Lower lobe of right lung (tissue), 2 donors: ENCODE measurements at places on chromosomes 2 and 18. TPM values are rescaled to one million over a fixed set of nuclear protein-coding genes. Genes with fewer than 3 reads are reported as not detected.
A peak's percentile ranks its signal among the peaks of the same experiment; 100 is the strongest.

- H3K4me3 ChIP-seq = no peak overlapping the region
- H3K36me3 ChIP-seq = no peaks in the 10 kb centered on the region
- H3K4me1 ChIP-seq = no peaks in the 10 kb centered on the region
- DNase-seq = no peak
- H3K27ac ChIP-seq = no peak overlapping the region
Measured at GRCh38 chr2:200728630-200729029, 83.1 kb upstream of the BZW1 start.

- no peaks in the 10 kb centered on the region for H3K27me3 ChIP-seq
- DNase-seq = no peak
- no peak overlapping the region for H3K4me3 ChIP-seq
- H3K4me1 ChIP-seq = no peaks in the 10 kb centered on the region
- H3K36me3 ChIP-seq = no peaks in the 10 kb centered on the region
Measured at GRCh38 chr2:226707499-226707898, 92.1 kb downstream of the IRS1 start.

- no peak for DNase-seq
- no peak overlapping the region for H3K4me3 ChIP-seq
- no peaks in the 10 kb centered on the region for H3K36me3 ChIP-seq
Measured at GRCh38 chr2:189086710-189087109, 92.9 kb downstream of the COL5A2 start.

DNA sequence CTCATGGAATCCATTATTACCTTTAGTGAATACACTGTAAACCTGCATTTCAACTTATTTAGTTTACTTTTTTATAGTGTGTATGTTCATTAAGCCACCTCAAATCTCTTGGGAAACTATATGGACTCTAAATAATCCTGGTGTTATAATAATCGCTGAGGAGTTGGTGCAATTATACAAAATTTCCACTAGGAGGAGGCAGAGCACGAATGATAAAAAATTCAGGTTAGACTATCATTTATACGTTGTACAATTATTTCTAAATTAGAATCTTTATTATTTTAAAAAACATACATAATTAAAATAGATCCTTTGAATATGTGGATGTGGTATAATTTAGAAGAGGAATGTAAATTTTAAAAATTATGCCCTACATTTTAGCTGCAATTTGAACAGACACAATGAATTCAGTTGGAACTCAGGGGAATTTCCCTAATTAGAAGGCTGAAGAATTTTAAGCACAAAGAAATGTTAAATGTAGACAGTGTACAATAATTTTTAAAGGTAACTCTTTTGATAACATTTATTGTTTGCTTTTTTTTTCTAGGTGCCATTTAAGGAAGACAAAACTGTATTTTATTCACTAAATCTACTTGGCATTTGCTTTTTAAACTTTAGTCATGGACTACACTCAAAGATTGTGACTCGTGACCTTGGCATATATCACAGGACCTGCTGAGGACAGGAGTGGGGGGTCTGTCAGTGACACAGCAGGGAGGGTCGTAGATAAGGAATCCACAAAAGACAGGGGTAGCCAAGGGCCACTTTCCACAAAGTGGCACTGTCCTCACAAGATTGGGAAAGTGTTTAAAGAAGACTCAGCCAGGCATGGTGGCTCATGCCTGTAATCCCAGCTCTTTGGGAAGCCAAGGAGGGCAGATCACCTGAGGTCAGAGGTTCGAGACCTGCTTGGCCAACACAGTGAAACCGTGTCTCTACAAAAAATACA, 45.5 kb downstream of the RAB12 start:
- H3K4me1 ChIP-seq = no peaks in the 10 kb centered on the region
- no peaks in the 10 kb centered on the region for H3K27me3 ChIP-seq
- no peak overlapping the region for H3K27ac ChIP-seq
- DNase-seq = no peak
- H3K36me3 ChIP-seq = no peaks in the 10 kb centered on the region
- no peak overlapping the region for H3K4me3 ChIP-seq

GRCh38 chr2:217789003-217789735, 213.6 kb downstream of the TNS1 start:
- no peaks in the 10 kb centered on the region for H3K27me3 ChIP-seq
- peak; percentile 84 for DNase-seq
- H3K27ac ChIP-seq = peak overlapping the region; percentile 49
- peak overlapping the region; percentile 30 for H3K4me3 ChIP-seq
- peaks cover 29% of the 10 kb centered on the region for H3K4me1 ChIP-seq
- H3K36me3 ChIP-seq = peaks cover 12% of the 10 kb centered on the region

- H3K36me3 ChIP-seq = no peaks in the 10 kb centered on the region
- no peak overlapping the region for H3K4me3 ChIP-seq
- DNase-seq = no peak
- no peak overlapping the region for H3K27ac ChIP-seq
- no peaks in the 10 kb centered on the region for H3K27me3 ChIP-seq
Measured at GRCh38 chr2:110869472-110870446, 137.4 kb downstream of the ACOXL start.

DNA sequence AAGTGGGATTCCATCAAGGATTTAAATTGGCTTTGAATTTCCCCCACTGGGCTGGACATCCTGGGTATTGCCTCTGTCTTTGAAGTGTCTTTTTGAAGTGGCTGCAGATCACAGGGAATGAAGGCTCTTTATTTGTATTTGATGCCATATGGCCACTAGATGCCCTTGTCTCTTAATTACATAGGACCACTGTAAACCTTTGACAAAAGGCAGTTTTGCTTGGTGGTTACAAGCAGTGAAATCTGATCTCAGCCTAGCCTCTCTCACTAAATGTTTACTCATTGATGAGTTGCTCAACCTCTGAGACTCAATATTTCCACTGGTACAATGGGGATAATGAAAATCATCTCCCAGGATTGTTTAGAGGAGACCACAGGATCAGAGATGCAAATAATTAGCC, 102.2 kb downstream of the INSIG2 start:
- H3K4me3 ChIP-seq = no peak overlapping the region
- no peak overlapping the region for H3K27ac ChIP-seq
- peaks cover 9% of the 10 kb centered on the region for H3K4me1 ChIP-seq
- H3K27me3 ChIP-seq = no peaks in the 10 kb centered on the region
- no peaks in the 10 kb centered on the region for H3K36me3 ChIP-seq
- no peak for DNase-seq

DNA sequence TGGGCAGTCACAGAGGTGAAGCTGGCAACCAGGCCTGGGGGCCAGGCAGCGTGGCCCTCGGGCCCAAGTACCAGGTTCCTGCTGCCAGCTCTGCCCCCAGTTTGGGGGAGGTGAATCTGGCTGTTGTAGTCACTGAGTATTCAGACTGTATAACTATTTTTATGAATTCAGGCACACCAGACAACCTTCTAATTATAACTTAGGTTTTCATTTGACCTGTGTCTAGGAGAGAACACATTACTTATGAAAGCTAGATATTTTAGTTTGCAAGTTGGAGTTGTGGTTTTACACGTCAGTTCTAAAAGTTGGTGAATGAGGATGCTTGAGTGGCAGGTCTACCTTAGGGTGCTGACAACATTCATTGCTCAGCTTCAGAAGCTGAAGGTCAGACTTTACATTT, 71.7 kb downstream of the LIMS1 start:
- H3K4me1 ChIP-seq = peaks cover 13% of the 10 kb centered on the region
- H3K27ac ChIP-seq = no peak overlapping the region
- no peaks in the 10 kb centered on the region for H3K27me3 ChIP-seq
- DNase-seq = no peak

DNA sequence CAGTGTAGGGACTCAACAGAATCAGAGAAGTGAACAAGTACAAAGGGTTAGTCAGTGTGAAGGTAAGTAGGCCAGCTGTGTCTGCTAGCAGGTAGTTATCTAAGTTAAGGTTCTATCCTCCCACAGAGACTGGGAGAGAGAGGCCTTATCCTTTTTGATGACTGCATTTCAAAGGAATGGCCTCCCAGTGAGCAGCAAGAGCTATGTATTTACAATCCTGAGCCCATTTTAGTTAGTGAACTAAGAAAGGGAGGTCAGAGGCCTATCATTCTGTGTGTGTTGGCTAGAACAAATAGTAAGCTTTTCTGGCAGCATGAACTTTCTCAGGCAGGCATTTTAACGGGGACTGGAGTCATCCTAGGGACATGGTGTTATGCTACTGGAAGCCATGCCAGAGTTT, 182.9 kb downstream of the VWC2L start:
- H3K27ac ChIP-seq = no peak overlapping the region
- no peak for DNase-seq
- H3K4me3 ChIP-seq = no peak overlapping the region
- no peaks in the 10 kb centered on the region for H3K27me3 ChIP-seq
- H3K36me3 ChIP-seq = no peaks in the 10 kb centered on the region

DNA sequence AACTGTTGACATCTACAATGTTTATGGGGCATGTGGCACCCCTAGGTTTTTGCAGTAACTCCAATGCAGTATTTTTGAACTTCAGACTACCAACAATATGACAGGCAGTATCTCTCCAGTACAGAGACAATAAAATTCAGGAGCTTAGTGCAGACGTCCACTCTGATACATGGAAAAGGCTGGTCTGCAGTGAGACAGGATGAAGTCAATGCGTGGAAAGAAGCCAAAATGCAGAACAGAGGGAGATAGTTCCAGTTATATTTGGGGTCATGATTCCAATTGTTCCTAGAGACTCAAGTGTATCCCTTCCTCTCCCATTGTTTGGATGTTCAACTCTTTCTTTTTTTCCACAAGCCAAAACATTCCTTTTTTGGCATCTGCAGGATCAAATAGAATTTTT, 18.7 kb upstream of the SMAD2 start:
- H3K36me3 ChIP-seq = no peaks in the 10 kb centered on the region
- H3K4me3 ChIP-seq = no peak overlapping the region
- no peak overlapping the region for H3K27ac ChIP-seq
- H3K4me1 ChIP-seq = peaks cover 10% of the 10 kb centered on the region

DNA sequence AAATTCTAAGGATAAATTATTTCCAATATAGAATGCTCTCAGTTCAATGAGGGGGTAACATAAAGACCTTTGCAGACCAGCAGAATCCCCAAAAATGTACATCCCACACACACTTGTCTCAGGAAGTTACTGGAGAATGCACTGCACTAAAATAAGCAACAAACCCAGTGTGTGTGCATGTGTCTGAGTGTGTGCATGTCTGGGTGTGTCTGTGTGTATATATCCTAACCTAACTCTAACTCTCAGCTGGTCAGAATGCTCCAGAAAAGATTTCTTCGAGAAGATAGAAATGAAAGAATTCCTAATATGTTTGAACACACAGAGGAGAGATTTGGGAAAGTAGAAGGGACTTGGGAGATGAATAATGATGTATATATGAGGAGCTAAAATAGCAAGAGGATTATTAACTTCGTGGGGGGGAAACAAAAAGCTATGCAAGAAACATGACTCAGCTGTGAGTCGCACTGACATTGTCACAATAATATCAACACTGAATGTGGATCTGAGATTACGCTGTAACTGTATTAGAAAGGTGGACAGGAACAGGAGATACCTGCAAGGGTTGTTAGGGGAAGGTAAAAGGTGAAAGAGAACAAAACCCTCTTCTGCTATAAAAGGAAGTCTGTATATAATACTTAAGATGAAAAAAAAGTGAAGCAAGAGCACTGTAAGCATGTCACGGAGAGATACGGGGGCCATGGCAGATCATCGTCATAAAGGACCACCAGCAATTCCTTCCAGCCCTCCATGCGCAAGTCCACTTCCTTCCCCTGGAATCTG, 11.1 kb downstream of the COLEC12 start:
- no peak overlapping the region for H3K27ac ChIP-seq
- no peaks in the 10 kb centered on the region for H3K27me3 ChIP-seq
- peaks cover 39% of the 10 kb centered on the region for H3K4me1 ChIP-seq

DNA sequence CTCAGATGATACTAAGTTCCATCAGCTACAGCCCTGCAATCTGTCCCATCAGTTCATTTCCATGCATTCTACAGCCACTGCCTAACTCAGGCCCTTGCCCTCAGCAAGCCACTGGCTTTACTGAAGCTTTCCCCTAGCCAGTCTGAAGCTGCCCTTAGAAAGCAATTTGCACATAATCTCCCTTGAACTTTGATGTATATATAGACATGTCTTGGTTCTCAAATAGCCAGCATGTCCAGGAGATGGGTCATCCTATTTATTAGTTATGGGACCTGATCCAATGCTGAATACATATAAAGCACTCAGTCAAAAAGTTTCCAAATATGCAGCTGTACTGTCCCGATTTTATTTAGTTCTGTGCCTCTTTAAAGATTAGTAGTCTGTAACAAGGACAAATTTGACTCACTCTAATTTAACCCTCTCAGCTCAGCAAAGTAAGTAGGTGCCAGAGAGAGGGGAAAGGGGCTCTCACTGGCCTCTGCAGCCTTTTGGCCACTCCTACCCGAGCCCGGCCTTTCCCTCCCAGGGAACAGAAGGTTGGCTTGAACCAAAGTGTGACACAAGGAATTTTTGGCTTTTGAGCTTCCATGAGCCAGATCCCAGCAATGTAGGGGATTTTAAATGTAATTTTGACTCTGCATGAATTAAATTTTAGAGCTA, 70.7 kb downstream of the CCDC93 start:
- peaks cover 100% of the 10 kb centered on the region for H3K36me3 ChIP-seq
- DNase-seq = no peak
- no peaks in the 10 kb centered on the region for H3K27me3 ChIP-seq
- no peak overlapping the region for H3K4me3 ChIP-seq
- H3K4me1 ChIP-seq = no peaks in the 10 kb centered on the region
- H3K27ac ChIP-seq = no peak overlapping the region

GRCh38 chr2:85326406-85327159, 1.2 kb downstream of the TGOLN2 start:
- H3K27ac ChIP-seq = peak overlapping the region; percentile 99
- H3K36me3 ChIP-seq = peaks cover 43% of the 10 kb centered on the region
- peak overlapping the region; percentile 71 for H3K4me3 ChIP-seq
- H3K27me3 ChIP-seq = no peaks in the 10 kb centered on the region

GRCh38 chr2:97950329-97951154, 45.2 kb downstream of the TMEM131 start:
- no peaks in the 10 kb centered on the region for H3K36me3 ChIP-seq
- H3K27me3 ChIP-seq = no peaks in the 10 kb centered on the region
- no peak overlapping the region for H3K4me3 ChIP-seq
- no peak for DNase-seq
- peaks cover 14% of the 10 kb centered on the region for H3K4me1 ChIP-seq

Gene TMEM169
- 1.2 TPM for total RNA-seq

Gene GKN1
- not detected for total RNA-seq

Gene TUBA3E
- total RNA-seq = not detected

Gene KCNJ3
- total RNA-seq = not detected
